ENCODE measurements at places on chromosomes 16 and 17. TPM values are rescaled to one million over a fixed set of nuclear protein-coding genes. Genes with fewer than 3 reads are reported as not detected.
A peak's percentile ranks its signal among the peaks of the same experiment; 100 is the strongest.

- DNase-seq, result peak; percentile 41
These were observed 38.8 kb downstream of the ERN1 start for GRCh38 chr17:64091116-64091515.

- no peak for DNase-seq
These were observed 363.7 kb downstream of the SNX29 start for GRCh38 chr16:12340151-12340733.

DNA sequence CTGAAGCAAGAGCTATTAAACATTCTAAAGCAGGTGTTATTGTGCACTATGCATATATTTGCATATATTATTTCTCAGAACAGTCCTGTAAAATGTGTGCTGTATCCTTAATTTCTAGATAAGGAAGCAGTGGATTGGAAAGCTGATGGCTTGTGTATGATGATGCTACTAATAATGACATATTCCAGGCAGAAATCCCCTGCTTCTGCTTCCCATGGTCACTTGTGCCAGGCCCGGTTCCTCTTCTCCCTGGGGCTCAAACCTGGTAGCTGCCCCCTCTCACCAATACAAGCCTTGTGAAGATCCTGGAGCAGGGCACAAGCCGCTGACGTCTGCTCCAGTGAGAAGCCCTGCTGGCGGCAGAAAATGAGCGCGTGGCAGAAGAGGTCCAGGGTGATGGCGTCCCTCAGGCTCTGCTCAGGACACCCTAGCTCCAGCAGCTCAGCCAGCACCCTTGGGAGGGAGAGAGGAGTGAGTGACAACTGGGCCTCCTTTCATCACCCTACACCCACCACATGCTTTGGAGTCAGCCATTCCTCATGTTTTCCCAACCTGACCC, 1.8 kb downstream of the CFAP119 start:
- peak; percentile 61 for DNase-seq

Gene CACNG1
- not detected for polyA plus RNA-seq

- DNase-seq, result peak; percentile 97
These were observed at the start of gene PIP4K2B for GRCh38 chr17:38799501-38800236. TSS of gene PIP4K2B (minus strand) at chr17:38799556. CDS start at chr17:38799424, 132 bp downstream.

DNA sequence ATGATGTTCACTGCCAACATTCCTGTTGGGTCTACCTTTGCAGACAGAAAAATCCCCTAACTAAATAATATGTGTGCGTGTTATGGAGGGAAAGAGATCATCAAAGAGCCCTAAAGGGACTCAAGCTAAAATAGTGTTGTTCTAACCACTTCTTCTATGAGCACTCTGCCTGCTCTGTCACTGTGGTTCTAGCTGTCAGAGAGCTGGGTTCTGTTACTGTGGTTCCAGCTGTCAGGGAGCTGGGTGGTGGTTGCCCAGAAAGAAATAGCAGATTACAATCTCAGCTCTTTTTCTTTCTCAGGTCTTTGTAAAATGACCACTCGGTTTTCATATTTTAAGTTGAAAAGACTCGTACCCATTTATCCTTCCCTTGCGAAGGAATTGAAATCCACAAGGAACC, 176.3 kb downstream of the HS3ST3A1 start:
- DNase-seq, result no peak

DNA sequence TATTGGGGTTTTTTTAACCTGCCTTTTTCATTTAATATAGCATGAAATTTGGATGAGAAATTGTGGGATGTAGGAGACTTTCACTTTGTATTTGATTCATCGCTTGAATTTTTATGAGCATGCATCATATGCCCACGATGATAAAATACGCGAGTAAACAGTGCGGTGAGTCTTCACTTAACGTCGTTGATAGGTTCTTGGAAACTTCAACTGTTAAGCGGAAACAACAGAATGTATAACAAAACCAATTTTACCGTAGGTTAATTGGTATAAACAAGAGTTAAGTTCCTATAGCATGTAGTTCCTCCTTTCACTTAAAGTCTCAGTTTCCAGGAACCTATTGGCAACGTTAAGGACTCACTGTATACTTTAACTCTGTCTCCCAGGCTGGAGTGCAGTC, 28.7 kb downstream of the MMP15 start:
- no peak for DNase-seq

Gene KRT15
- polyA plus RNA-seq, result not detected

Gene MRPL27
- 36.8 TPM for polyA plus RNA-seq

DNA sequence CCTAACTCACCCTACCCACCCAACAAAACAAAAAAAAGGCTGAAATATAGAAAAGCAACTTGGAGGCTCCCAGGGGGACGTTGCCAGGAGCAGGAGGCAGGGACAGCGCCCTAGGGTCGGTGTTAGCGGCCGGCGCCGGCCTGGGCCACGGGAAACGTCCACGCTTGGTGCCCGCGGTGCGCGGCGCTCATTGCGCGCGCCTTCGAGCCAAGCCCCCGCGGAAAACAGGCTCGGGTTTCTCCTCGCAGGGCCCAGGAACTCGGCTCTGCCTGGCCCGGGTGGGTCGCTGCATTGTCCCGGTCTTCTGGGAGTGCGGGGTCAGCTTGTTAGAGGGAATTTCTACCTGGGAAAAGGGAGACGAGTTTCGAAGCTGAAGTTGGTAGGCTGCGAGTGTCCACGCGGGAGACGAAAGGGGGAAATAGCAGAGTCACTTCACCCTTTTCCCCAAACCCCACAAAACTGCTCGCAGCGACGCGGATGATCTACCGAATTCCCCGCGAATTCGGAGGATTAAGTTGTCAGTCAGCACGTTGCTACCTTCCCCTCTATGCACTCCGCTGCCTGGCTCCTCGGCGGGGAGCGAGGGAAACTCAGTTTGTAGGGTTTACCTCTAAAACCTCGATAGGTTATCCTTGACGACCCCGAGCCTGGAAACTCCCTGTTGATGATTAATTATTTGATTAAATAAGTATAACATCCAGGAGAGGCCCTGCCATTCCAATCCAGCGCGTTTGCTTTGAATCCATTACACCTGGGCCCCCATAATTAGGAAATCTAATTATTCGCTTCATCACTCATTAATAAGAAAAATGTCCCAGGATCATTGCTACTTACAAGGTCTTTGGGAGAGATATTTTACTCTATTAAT, 751 bp upstream of the FOXC2 start:
- DNase-seq, result no peak

Gene GRAP
- polyA plus RNA-seq, result 5.9 TPM

DNA sequence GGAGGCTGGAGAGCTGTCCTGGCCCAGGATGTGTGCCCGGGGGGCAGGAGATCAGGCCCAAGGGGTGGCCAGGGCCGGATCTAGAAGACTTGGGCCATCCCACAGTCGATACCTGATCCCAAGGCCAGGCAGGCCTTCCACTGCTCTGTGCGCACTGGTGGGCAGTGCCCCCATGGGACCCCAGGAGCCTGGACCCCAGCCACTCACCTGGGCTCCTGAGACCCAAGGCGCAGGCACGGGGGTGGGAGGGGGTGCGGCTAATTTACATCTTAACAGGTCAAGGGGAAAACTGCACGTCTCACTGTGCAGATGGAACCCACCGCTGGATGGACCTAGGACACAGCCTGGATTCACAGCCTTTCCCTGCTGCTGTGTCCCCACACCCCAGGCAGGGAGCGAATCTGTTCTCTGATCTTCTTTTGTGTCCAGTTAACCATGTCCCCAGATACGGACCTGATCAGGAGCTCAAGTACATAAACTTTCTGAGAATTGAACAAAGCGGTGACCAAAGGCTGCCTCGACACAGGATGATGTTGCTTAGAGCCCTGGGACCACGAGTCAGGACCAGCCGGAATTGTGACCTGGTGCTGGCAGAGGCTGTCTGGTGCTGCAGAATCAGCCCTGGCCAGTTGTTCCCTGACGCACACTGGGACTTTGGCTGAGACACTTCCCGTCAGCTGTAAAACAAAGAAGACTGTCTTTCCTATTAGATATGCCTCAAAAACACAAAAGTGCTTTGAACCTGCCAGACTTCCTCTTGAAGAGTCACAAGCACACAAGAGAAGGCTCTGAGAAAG, 60.6 kb downstream of the TNFRSF13B start:
- no peak for DNase-seq

Gene SMIM5
- polyA plus RNA-seq, result 0.15 TPM

DNA sequence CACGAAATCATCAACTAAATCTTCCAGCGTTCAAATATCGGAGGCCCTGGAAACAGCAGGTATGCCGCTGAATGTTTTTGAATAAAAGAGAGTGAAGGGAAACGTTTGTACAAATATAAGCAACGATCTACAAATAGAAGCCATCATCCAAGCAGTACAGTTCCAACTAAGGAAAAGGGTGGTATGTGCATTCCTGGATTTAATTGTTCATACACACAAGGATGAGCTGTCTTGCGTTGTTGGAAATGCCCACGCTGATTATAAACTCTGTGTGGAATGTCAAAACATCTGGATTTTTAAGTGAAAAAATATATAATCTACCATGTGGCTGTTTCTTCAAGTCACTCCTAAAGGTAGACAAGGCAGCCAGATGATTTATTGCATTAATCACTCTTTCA, 191.8 kb upstream of the HSBP1 start:
- no peak for DNase-seq

- no peak for DNase-seq
These were observed 29.0 kb upstream of the ATP2C2 start for GRCh38 chr16:84339311-84339710.

Gene KRT20
- polyA plus RNA-seq, result not detected

GRCh38 chr16:24988129-24988518, 27.0 kb downstream of the ARHGAP17 start:
- no peak for DNase-seq

DNA sequence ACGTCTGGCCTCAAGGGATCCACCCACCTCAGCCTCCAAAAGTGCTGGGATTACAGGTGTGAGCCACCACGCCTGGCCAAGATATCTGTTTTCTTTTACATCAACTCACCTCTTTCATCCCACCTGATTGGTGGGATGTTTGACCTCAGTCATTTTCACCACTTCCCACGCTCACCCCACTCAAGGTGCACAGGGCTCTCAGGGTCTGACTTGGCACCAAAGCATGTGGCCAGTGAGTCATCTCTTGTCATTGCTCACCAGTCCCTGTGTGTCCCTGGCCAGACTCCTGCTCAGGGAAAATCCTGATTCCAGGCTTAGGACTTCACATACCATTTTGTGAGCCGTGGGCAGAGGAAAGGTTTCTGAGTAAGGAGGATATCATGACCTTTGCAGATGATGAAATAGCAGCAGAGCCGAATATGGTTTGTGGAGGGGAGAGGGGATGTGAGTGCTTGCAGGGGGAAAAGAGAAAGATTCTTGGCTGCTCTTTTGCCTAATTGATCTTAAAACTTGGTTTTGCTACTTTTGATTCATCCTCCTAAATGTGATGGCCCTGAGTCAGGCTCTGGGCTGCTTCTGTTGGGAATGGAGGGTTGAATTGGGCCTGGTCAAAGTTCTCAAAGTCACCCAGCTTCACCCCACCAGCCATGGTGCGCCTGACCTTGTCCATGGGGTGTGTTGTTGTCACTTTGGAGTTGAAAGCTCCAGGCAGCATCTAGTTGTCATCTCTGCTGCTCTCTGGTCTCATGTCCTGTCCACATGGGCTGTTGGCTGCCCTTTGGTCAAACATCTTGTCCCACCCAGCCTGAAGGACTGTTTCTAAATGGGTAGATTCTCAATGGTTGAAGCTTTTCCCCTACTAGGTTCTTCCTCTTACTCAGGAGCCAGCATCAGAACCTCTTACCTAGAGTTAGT, 6.0 kb upstream of the KCNH6 start:
- no peak for DNase-seq

Gene KRT36
- 0.24 TPM for polyA plus RNA-seq

Gene ATP1B2
- 0.07 TPM for polyA plus RNA-seq

GRCh38 chr17:32852811-32853210, 24.1 kb downstream of the MYO1D start:
- DNase-seq, result no peak

Gene TBC1D3B
- polyA plus RNA-seq, result not detected

GRCh38 chr16:11481987-11482386, 104.7 kb downstream of the LITAF start:
- no peak for DNase-seq

GRCh38 chr16:57304169-57305061, 19.9 kb upstream of the PLLP start:
- DNase-seq, result no peak

DNA sequence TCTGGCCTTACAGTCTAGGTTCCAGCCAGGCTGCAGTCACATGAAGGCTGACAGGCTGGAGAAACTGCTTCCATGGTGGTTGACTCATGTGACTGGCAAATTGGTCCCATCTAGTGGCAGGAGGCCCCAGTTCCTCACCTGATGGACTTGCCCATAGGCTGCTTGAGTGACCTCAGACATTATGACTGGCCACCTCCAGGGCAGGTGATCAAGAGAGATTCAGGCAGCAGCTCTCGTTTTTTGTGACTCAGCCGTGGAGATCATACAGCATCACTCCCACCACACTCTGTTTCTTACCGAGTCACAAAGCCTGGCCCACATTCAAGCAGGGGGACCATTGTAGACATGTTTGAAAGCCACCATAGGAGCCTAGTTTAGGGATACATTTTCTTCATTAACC, 34.5 kb downstream of the SIAH1 start:
- no peak for DNase-seq

GRCh38 chr17:81811705-81812570, 8.0 kb downstream of the GCGR start:
- DNase-seq, result no peak

GRCh38 chr16:1310832-1311200, 1.4 kb downstream of the UBE2I start:
- no peak for DNase-seq

Gene FAM20A
- 1.6 TPM for polyA plus RNA-seq

GRCh38 chr16:28087140-28087660, 23.7 kb upstream of the GSG1L start:
- DNase-seq, result no peak

GRCh38 chr16:842061-842476, 41.5 kb upstream of the GNG13 start:
- no peak for DNase-seq

DNA sequence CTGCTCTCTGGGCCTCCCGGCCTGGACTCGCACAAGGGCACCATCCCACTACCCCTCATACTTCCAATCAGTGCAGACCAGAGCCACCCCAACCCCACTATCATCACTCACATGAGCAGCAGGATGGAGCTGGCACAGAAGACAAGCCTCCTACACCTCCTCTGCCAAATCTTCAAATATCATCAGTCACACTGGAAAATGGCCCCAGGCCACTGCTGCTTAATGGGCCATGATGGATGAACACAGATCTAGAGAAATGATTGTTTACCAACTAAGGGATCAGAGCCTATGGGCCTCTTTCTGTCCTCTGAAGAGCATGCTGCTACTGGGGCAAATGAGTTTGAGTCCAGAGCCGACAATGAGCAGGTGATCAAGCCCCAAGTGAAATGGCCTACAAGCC, 165.5 kb downstream of the GRIN2A start:
- no peak for DNase-seq

Gene FBXW10B
- not detected for polyA plus RNA-seq

DNA sequence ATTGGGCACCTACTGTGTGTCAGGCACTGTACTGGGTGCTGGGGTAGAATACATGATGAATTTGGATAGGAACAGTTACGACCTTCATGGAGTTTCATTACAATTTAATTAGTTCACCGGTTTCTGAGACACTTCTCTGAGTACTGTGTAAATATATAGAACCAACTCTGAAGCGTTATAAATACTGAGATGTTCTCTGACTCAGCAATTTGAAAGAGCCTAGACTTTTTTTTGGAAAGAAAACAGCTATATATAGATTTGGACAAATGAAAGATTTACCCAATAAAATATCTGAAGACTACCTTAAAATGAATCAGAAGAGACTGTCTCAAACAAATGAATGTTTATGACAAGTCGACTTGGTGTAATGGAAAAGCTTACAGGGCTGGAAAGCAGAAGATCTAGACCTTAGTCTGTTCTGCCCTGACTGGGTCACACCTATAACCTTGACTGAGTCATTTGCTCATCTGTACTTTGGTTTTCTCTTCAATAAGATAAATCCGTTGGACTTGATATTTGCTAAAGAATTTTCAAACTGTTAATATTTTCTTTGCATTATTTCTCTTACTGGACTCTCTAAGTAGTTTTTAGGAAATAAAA, 4.6 kb upstream of the GAN start:
- no peak for DNase-seq

Gene LGALS9B
- not detected for polyA plus RNA-seq

Gene CCL3
- 382 TPM for polyA plus RNA-seq
